ENCODE measurements at places on chromosomes 1 and 21.

DNA sequence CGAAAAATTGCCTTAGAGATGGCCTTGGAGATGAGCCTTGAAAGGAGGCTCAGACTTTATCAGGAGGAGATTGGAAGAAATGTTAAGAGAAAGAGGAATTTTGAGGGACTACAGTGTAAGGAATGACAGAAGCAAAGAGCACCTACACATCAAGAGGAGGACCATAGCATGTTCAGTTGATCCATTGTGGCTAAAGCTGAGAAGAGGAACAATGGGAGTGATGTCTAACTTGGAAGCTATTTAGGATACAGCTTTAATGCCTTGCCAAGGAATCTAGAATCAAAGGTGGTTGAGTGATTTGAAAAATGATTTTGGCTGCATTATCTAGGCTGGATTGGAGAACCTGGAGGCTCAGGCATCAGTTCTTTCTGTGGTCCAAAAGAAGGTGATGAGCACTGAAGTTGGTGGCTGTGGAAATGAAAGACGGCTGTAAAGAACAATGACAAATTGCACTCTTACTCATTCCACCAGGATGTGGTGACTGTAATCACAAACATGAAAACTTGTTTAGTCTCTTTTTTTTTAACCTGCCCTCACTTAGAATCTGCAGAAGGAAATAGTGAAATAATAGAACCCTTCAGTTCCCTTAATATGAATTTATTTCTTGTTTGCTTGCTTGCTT lies 11.3 kb downstream of the FAM20B start:
- DNase-seq, result no peak

DNA sequence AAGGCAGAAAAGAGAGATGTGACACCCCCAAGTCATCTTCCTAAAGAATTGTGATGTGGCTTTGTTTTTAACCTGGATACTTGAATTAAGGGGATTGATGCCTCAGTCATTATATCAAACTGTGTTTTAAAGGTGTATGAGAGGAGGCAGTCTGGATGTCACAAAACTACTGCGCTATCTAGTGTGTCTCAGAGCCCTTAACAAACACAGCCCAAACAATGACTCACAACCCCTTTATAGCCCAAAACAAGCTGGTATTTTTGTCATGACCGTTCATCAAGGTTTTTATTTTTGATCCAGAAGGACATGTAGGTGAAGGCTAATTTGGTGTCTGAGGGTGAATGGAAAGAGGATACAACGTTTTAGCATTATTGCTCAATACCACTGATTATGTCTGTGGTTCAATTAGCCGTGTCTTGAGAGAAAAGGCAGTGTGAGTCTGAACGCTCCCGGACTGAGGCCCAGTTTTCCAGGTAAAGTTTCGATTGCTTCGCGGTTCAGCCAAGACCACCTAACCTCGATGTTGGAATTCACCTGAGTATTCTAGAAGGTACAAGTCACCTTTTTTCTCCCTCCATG lies 71.6 kb downstream of the SGIP1 start:
- DNase-seq, result no peak

DNA sequence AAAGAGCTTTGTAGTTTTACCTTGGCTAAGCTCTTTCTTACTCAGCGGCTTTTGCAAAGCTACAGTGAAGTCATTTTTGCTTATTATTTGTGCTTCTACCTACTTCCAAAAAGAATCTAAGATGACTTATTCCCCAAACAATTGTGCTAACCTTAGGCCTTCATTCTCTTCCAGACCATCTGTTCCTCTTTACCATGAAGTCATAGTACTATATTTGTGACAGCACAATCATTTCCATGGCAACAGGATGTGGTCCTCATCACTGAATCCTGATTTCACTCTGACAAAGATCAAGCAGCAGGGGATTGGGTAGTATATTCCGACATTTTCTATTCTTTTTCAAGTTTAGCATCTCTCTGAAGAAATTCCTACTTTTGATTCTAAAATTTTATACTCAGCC lies 24.8 kb upstream of the NMNAT2 start:
- DNase-seq, result no peak

- no peak for DNase-seq
Measured at GRCh38 chr1:17865912-17866739, 111.0 kb downstream of the ACTL8 start.

GRCh38 chr1:238329671-238330070 lies 438.9 kb upstream of the ZP4 start:
- no peak for DNase-seq
